ENCODE measurements at places on chromosomes 16 and 17.
A peak's percentile ranks its signal among the peaks of the same experiment; 100 is the strongest.

DNA sequence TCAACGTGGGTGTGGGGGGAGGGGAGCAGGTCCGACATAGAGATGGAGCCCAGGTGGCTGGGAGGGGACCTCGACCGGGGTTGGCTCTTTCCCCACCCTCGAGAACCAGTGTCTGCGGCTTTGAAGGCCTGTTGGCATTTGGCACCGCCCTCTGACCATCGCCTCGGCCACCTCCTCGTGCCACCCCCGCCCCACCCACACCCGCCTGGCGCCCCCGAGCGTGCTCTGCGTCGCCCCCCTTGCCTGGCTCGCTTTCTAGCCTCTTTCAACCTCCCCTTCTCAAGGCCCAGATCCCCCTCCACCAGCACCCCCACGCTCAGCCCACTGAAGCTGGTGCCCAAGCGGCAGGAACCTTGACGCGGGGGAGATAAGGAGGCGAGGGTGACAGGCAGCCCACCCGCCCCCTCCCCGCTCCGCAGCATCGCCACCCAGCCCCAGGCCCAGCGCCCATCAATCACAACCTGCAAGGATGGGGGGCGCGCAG is 619 bp downstream of the CACNB1 start:
- peak; percentile 79 for DNase-seq

- DNase-seq: no peak
Observed at GRCh38 chr17:67392111-67392510, 15.0 kb downstream of the PITPNC1 start.

- no peak for DNase-seq
Observed at GRCh38 chr17:69761767-69762321, 313.2 kb upstream of the KCNJ16 start.

GRCh38 chr17:72025113-72025512 is 95.7 kb upstream of the SOX9 start:
- no peak for DNase-seq

DNA sequence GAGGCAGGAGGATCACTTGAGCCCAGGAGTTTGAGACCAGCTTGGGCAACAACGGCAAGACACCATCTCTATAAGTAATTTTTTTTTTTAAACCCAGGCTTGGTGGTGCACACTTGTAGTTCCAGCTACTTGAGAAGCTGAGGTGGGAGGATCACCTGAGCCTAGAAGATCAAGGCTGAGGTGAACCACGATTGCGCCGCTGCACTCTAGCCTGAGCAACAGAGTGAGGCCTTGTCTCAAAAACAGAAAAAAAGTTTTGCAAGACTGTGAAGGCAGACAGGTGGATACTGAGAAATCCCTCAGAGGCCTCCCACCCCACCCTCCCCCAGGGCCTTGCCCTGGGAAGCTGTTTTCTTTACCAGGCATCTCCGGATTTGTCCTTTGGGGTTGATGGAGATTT is 125.4 kb downstream of the MGAT5B start:
- no peak for DNase-seq

- no peak for DNase-seq
Observed at GRCh38 chr17:49906531-49907136, 58.8 kb upstream of the TAC4 start.

- no peak for DNase-seq
Observed at GRCh38 chr17:70819183-70819582, 649.9 kb downstream of the KCNJ2 start.

DNA sequence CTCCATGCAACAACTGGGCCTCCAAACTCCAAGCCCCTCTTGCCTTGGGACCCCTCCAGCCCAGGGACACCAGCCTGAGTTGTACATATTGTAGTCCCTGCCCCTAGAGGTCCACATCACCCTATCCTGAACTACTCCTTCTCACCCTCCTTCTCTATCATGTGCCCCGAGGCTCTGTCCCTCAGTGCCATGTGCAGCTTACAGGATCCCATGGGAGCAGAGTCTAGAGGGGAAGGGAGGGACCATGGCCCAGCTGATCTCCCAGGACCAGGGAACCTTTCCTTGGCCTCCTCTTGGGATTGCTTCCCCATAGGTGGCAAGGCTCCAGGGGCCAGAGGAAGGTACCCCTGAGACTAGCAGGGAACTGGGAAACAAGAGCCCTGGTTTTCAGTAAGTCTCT is 35.3 kb downstream of the TMEM132E start:
- DNase-seq: no peak

- DNase-seq: no peak
Observed at GRCh38 chr17:68197091-68197996, 50.5 kb upstream of the AMZ2 start.

DNA sequence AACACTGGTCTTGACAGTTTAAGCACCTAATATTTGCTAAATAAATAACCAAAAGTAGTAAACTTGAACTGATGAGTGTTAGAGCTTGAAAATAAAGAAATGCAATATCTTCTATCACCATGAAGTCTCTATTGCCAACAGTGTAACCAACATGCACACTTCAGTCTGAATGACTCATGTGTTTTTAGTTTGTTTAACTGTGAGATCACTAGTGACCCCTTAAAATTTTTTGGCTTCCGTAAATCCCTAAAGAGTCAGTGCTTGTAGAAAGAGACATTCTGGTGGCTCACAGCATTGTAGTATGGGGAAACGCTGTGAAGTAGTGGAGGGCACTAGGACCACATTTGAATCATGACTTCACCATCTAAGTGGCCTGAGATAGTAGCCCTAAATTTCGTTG is 341.1 kb downstream of the PMP22 start:
- DNase-seq: no peak

DNA sequence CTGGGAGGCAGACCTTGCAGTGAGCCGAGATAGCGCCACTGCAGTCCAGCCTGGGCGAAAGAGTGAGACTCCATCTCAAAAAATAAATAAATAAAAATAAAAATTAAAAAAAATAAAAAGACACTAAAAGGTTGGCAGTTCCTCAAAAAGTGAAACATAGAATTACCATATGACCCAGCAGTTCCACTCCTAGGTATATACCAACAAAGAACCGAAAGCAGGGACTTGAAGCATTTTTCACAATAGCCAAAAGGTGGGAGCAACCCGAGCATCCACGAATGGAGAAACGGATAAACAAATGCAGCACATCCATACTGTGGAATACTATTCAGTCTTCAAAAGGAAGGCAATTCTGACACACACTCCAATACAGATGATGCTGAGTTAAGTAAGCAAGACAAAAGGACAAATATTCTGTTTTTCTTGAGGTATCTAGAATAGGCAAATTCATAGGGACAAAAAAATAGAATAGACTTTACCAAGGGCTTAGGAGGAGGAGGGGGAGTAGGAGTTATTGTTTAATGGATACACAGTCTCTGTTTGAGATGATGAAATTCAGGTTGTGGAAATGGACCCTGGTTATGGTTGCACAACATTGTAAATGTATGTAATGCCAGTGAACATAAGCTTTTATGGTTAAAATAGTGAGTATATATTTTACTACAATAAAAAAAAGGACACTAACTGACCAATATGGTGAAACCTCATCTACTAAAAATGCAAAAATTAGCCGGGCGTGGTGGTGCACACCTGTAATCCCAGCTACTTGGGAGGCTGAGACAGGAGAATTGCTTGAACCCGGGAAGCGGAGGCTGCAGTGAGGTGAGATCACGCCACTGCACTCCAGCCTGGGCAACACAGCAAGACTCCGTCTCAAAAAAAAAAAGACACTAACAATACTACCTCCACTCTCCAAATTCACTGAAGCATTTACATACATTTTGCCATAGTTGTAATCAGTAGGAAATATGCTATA is 27.0 kb upstream of the SLC35B1 start:
- DNase-seq: no peak

DNA sequence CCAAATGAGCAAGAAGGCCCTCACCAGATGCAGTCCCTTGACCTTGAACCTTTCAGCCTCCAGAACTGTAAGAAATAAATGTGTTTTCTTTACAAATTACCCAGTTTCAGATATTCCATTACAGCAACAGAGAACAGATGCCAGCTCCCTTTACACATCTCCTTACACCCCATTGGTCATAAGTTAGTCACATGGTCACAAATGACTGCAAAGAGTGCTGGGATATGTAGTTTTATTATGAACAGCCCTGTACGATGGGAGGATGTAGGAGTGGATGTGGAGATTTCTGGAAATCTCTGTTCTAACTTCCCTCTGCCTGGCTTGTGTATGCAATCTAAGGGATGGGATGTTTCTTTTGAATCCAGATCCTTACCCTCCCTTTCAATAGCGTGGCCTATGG is 13.3 kb upstream of the RPL38 start:
- no peak for DNase-seq

DNA sequence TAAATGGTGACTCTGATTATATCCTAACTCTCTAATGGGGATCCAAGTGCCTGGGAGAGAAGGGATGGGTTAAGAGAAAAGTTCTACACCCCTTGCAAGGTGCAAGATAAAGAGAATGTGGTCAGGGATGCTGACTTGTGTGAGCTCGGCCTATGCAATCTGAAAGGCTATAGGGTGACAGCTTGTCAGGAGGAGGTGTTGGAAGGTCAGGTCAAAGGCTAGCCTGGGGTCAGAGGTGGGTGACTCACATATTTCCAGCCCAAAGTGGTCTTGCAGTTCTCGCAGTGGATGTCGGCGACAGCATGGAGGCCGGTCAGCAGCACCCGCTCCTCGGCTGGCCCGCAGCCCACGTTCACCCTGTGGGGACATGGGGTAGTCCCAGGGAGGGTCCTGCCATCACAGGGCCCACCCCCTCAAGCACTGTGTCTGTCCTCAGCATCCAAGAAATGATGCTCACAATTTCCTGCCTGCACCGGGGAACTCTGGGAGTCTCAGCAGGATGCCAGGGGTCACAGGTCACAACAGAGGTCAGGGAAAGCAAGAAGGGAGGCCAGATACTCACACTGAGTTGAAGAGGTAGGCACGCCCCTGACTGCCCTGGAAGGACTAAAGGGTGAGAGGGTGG is 1.4 kb downstream of the YPEL3 start:
- no peak for DNase-seq

- no peak for DNase-seq
Observed at GRCh38 chr17:9368631-9369030, 207.0 kb downstream of the STX8 start.

DNA sequence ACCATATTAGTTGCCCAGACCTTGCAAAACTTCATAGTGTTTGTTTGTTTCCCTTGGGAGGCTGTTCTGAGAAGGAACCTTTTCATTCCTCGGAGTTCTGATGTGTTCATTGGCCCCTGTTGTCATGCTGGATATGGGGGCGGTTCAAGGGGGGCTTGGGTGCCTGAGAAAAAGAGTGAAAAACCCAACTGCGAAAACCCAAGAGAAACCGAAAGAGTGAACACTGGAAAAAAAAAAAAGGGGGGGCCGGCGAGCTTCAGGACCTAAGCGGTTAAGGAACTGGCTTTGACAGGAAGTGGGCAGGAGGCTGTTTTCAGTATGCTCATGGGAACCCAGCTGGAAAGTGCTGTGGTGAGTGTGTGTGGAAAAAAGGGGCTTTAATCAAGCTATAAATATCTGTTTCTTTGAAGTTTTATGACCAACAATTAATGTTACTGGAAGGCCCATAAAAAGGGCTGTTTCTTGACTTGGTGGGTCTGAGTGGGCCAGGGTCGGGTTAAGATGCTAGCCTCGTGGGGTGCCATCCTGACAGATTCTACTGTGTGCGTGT is 510.7 kb downstream of the MAF start:
- DNase-seq: no peak

DNA sequence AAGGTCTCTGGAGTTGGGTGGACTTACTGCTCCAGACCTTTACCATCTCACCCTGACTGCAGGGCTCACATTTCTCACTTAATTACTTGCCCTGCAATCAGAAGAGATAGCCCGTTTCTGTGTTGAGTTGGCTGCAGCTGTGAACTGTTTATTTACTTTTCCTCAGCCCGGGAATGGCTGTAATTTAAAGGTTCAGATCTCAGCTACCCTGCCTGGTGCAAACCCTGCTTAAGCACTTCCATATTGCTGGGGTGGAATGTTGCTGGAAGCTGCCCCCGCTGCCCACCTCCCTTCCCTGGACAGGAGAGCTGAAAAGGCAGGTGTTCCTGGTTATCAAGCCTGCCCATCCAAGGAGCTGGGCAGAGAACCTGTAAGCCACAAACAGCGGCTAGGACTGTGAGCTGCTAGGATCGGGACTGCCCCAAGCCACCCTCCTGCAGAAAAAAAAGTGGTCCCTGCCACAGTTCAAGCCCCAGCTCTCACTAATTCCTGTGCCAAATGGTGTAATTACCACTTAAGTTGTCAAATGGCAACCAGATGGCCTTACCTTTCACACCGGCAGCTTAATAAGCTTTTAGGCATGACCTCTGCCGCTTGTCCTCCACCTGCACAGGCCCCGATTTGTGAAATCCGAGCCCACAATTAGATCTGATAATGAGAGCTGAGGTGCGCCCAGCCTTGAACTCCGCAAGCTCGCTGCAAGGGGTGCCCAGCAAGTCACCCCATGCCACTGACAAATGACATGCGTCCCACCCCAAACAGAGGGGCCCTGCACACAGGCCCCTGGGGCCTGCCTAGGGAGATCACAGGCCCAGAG is 269.8 kb downstream of the C16orf95 start:
- DNase-seq: no peak

DNA sequence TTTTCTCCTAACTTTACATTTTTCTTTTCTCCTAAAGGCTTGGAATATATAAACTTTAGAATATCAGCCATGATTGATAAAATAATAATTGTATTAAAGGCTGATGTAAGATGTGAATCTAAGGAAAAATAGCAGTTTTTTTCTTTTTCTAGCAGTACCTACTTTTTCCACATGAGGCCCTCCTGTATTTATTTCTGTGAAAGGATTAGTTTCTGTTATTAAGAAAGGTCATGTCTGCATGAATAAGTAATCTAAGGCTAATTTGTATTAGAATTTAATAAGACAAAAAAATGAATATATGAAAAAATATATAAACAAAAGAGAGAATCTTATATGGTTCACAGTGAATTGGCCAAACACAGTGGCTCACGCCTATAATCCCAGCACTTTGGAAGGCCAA is 85.3 kb downstream of the STXBP4 start:
- no peak for DNase-seq

DNA sequence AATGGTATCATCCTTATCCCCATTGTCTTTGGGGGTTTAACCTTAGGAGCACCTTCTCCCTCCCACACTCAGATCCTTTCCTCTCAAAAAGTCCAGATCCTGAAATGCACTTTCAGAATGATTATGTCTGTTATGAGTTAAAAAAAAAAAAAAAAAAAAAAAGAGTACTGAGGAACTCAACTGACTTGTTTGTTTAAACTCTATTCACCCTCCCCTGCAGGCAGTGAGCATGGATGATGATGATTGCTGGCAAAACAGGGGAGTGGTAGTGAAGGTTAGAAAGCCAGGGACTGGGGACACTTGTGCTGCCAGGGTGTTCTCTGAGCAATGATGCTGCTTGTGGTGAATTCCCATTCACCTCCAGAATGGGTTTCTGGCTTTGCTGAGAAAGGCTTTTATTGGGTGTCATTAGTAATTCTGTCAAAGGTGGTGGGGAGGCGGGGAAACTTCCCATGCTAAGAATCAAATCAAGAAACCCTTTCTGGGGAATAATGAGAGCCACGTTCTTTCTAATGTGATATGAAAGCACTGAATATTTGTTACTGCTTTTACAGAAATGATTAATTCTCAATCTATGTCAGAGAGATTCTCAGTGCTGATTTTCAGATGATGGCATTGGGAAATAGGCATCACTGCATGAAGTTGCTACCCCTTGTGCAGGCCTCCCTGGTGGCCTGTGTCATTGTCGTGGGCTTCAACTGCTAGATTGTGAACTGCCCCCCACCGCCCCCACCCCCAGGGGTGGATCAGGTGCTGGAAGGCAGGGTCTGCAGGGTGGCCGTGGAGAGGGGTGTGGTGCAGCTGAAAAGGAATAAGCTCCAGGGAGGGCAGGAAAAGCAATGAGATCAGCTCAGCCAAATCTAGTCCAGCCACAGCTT is 14.1 kb downstream of the CCL4 start:
- no peak for DNase-seq
